IMR-90 (cell line): ENCODE measurements at places on chromosomes 12 and 14.

DNA sequence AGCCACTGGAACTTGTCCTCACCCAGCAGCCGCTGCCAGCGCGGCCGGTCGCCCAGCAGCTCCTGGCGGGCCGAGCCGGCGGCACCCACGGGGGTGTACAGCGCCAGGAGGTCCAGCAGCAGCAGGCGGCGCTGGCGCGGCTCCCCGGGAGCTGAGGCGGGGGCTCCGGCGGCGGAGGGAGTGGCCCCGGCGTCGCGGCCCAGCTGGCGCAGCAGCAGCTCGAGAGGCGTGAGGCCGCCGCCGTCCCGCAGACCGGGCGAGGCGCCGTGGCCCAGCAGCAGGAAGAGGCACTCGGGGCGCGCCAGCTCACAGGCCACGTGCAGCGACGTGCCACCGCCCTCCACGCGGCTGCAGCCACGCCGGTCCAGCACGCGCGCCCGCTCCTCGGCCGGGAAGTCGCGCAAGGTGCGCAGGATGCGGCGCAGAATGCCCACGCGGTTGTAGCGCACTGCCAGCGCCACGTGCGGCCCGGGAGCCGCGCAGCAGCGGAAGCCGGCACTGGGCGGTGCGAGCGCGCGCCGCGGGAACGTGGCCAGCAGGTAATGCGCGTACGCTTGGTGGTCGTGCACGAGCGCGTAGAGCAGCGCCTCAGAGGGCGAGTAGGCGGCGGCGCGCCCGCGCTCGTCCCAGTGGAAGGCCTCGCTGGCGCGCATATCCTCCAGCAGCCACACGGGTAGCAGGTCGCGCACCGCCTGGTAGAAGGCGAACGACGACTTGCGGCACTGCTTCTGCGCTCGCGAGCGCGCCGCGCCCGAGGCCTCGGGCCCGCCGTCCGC, 2.3 kb downstream of the ANKRD9 start:
- H3K27me3 ChIP-seq: no peaks in the 10 kb centered on the region
- H3K27ac ChIP-seq: no peak overlapping the region
- H3K4me1 ChIP-seq: peaks cover 8% of the 10 kb centered on the region
- no peak for DNase-seq
- H3K4me3 ChIP-seq: no peak overlapping the region
- H3K36me3 ChIP-seq: peaks cover 12% of the 10 kb centered on the region

- no peak for DNase-seq
- no peaks in the 10 kb centered on the region for H3K36me3 ChIP-seq
- no peak overlapping the region for H3K27ac ChIP-seq
- no peaks in the 10 kb centered on the region for H3K4me1 ChIP-seq
- H3K27me3 ChIP-seq: peaks cover 68% of the 10 kb centered on the region
Measured at GRCh38 chr14:64857979-64858744, 21.5 kb downstream of the SPTB start.

- H3K4me3 ChIP-seq: no peak overlapping the region
- DNase-seq: peak; percentile 67
- no peak overlapping the region for H3K27ac ChIP-seq
- peaks cover 6% of the 10 kb centered on the region for H3K27me3 ChIP-seq
- no peaks in the 10 kb centered on the region for H3K36me3 ChIP-seq
- peaks cover 5% of the 10 kb centered on the region; the same call in 1 of the 2 replicates for H3K4me1 ChIP-seq
Measured at GRCh38 chr12:105705765-105706164, 375.3 kb downstream of the C12orf75 start.

DNA sequence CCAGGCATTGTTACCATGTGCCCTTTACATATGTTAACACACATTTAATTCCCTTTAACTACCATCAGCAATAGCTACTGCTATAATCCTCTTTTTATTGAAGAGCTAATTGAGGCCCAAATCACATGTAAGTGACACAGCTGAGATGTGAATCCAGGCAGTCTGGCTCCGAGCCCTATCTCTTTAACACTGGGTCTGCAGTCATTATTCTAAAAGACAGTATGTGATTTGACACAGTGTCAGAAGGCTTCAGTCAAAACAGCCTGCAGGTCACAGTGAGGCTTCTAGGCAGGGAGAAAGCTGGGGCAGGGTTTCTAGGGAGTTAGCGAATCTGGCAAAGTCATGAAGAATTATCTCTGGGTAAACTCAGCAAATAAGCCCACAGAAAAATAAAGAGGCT, 148.2 kb downstream of the KIF21A start:
- no peak for DNase-seq
- no peak overlapping the region for H3K4me3 ChIP-seq
- no peaks in the 10 kb centered on the region for H3K27me3 ChIP-seq
- H3K4me1 ChIP-seq: no peaks in the 10 kb centered on the region
- H3K36me3 ChIP-seq: no peaks in the 10 kb centered on the region

GRCh38 chr12:133129368-133130037, 571 bp downstream of the ZNF891 start:
- peaks cover 12% of the 10 kb centered on the region for H3K36me3 ChIP-seq
- H3K27me3 ChIP-seq: no peaks in the 10 kb centered on the region
- peak overlapping the region; percentile 98 for H3K4me3 ChIP-seq
- H3K27ac ChIP-seq: peak overlapping the region; percentile 93

- H3K27ac ChIP-seq: no peak overlapping the region
- H3K4me3 ChIP-seq: no peak overlapping the region
- H3K36me3 ChIP-seq: no peaks in the 10 kb centered on the region
Measured at GRCh38 chr12:91617818-91618217, 435.2 kb upstream of the DCN start.

GRCh38 chr14:22535916-22536315, 53.1 kb downstream of the DAD1 start:
- DNase-seq: no peak
- H3K27me3 ChIP-seq: no peaks in the 10 kb centered on the region
- H3K4me1 ChIP-seq: peaks cover 12% of the 10 kb centered on the region
- H3K4me3 ChIP-seq: no peak overlapping the region

DNA sequence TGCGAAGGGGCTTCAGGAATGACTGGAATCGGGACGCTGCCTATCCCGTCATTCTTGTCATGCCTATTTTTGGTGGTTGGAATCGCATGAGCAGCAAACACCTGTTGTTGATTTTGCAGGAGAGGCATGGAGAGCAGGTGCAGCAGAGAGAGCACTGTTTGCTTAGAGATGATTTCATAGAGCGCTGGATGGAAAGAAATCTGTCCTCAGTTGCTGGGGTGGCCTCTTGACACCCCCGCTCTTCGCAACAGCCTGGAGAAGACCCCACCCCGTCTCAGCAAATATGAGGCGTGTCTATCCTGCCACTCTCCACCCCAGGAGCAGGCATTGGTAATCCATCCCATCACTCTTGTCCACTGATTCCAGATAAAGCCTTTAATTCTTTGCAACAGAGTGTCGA, 19.3 kb upstream of the NCOR2 start:
- DNase-seq: no peak
- H3K27ac ChIP-seq: no peak overlapping the region
- no peaks in the 10 kb centered on the region for H3K36me3 ChIP-seq

DNA sequence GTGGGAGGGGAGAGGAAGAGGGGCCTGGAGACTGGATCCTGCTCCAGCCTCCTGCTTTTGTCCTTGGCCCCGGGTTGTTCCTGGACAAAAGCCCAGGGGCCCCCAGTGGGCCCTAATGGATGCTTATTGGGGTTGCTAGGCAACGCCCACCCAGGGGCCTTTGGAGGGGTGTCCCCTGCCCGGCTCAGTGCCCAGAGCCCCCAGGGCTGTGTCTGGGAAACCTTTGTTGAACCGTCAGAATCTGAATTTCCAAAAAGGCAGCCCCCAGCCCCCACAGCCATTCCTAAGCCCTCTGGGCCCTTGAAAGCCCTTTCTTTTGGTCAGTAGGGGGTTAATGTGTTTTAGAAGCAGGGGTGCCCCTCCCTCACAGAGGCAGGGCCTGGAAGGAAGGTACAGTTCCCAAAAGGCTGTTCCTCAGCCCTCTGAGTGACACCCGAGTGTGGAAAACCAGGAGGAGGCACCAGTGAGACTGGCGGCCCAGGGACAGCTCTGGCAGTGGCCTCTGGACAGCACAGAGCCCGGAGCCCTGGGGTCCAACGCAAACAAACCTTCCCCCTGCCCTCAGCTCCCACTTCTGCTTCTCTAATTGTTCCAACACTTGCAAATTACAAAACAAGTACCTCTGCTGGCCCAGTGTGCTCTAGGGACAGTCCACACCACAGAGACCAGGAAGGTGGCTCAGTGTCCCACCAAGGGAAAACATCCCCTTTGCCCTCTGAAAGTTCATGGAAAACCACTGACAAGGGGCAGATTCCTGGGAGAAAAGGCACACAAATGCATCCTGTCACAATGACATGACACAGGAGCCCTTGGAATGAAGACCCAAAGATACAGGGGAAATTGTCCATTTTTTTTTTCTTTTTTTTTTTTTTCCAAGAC, 19.4 kb downstream of the HHIPL1 start:
- H3K4me3 ChIP-seq: no peak overlapping the region
- H3K4me1 ChIP-seq: no peaks in the 10 kb centered on the region
- H3K27ac ChIP-seq: no peak overlapping the region
- H3K27me3 ChIP-seq: peaks cover 25% of the 10 kb centered on the region

DNA sequence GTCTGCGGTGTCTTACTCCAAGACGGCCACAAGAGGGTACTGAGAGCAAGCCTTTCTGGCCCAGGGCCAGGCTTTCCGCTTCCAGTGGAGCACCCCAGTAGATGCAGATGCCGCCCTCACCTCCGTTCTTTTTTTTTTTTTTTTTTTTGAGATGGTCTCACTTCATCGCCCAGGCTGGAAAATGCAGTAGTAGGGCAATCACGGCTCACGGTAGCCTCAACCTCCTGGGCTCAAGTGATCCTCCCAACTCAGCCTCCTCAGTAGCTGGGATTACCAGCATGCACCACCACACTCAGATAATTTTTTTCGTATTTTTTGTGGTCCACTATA, 5.6 kb upstream of the LBHD2 start:
- peaks cover 20% of the 10 kb centered on the region for H3K27me3 ChIP-seq
- H3K4me1 ChIP-seq: peaks cover 2% of the 10 kb centered on the region; the same call in 1 of the 2 replicates
- DNase-seq: peak; percentile 76
- H3K36me3 ChIP-seq: no peaks in the 10 kb centered on the region

DNA sequence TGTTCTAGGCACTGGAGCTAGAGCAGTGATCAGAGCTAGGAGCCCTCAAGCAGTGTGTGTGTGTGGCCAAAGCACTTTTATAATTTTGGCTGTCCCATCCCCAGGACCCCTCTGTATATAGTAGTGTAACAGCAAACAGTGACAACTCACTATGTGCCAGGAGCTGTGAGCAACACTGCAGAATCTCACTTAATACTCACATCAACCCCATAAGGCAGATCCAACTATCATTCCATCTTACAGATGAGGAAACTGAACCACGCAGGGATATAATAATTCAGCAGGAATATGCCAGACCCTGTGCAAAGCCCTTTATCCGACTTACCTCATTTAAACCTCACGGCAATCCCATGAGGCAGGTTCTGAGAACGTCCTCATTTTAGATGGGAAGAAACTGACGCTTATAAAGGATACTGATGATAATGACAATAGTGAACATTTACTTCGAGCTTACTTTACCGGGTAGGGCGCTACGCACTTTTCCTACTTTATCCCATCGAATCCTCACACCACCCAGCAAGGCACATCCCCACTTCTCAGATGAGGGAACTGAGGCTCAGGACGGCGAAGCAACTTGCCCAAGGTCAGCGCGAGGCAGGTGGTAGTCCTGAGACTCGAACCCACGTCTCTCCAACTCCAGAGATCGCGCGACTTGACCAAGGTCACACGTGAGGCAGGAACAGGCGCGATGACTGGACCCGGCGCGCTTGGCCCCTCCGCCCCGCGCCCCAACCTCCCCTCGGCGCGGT, 687 bp downstream of the RAB35 start:
- peak overlapping the region; percentile 95 for H3K4me3 ChIP-seq
- peak; percentile 26 for DNase-seq
- peaks cover 7% of the 10 kb centered on the region; the same call in 1 of the 2 replicates for H3K36me3 ChIP-seq
- peaks cover 15% of the 10 kb centered on the region for H3K4me1 ChIP-seq
- no peaks in the 10 kb centered on the region for H3K27me3 ChIP-seq

- no peak overlapping the region for H3K4me3 ChIP-seq
- H3K36me3 ChIP-seq: no peaks in the 10 kb centered on the region
- DNase-seq: no peak
- no peak overlapping the region for H3K27ac ChIP-seq
- peaks cover 15% of the 10 kb centered on the region for H3K4me1 ChIP-seq
- H3K27me3 ChIP-seq: no peaks in the 10 kb centered on the region
Measured at GRCh38 chr14:51596488-51597117, 55.1 kb upstream of the FRMD6 start.

GRCh38 chr14:79951572-79951971, 259.7 kb downstream of the DIO2 start:
- no peaks in the 10 kb centered on the region for H3K36me3 ChIP-seq
- H3K4me3 ChIP-seq: no peak overlapping the region
- H3K27ac ChIP-seq: no peak overlapping the region
- no peaks in the 10 kb centered on the region for H3K4me1 ChIP-seq
- no peaks in the 10 kb centered on the region; the same call in 1 of the 2 replicates for H3K27me3 ChIP-seq
- DNase-seq: no peak

DNA sequence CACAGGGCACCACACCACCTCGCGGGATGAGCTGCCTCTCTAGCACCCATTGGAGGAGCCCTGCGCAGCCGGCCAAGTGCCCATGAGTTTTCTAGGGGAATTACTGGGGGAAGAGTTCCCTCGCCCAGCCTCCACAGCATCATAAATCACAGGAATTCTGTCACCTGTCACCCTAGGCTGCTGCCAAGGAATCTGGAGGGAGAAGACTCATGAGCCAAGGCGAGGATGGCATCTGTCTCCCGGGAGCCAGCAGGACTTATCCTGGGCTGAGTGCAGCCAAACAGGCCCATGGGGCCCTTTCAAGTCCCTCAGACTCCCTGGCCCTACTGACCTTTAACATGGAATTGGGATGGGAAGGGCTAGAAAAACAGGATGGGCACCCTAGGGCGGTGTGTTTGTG, 7.8 kb upstream of the OTUB2 start:
- no peak for DNase-seq
- no peak overlapping the region for H3K4me3 ChIP-seq
- H3K27ac ChIP-seq: no peak overlapping the region
- no peaks in the 10 kb centered on the region for H3K4me1 ChIP-seq
- H3K36me3 ChIP-seq: no peaks in the 10 kb centered on the region

DNA sequence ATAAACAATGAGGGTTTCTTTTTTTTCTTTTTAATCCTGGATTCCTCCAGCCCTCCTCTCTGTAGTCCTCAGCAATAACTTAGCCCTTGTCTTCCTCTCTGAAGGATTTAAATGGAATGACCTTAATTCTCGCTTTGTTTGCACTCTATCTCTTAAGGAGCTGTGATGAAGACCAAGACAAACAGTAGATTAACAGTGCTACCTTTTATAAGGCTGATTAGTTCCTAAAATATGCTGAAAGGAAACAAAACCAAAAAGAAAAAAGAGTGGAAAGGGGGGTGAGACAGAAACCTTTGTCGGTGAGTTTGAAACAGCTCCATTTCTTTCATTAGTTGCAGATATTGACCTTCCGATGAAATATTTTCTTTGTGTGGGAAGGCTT, 38.7 kb upstream of the PTCSC3 start:
- H3K4me1 ChIP-seq: no peaks in the 10 kb centered on the region
- DNase-seq: no peak
- no peak overlapping the region for H3K4me3 ChIP-seq
- H3K36me3 ChIP-seq: no peaks in the 10 kb centered on the region
- H3K27me3 ChIP-seq: peaks cover 22% of the 10 kb centered on the region

GRCh38 chr12:128513331-128513730, 246.4 kb downstream of the TMEM132C start:
- H3K36me3 ChIP-seq: no peaks in the 10 kb centered on the region
- H3K27ac ChIP-seq: no peak overlapping the region
- no peak for DNase-seq
- H3K27me3 ChIP-seq: no peaks in the 10 kb centered on the region
- no peaks in the 10 kb centered on the region for H3K4me1 ChIP-seq

GRCh38 chr12:15928346-15928745, 17.2 kb downstream of the DERA start:
- H3K27ac ChIP-seq: no peak overlapping the region
- no peak overlapping the region for H3K4me3 ChIP-seq
- peak; percentile 96 for DNase-seq
- H3K27me3 ChIP-seq: no peaks in the 10 kb centered on the region
- H3K4me1 ChIP-seq: peaks cover 4% of the 10 kb centered on the region; the same call in 1 of the 2 replicates
